HuH-7.5 (cell line): ENCODE measurements at places on chromosomes 12 and 14.
A peak's percentile ranks its signal among the peaks of the same experiment; 100 is the strongest.

- no peak for DNase-seq
These were observed 101.6 kb downstream of the PELI2 start for GRCh38 chr14:56219666-56220413.

GRCh38 chr12:89544681-89545184 is 18.9 kb upstream of the POC1B start:
- no peak for DNase-seq

DNA sequence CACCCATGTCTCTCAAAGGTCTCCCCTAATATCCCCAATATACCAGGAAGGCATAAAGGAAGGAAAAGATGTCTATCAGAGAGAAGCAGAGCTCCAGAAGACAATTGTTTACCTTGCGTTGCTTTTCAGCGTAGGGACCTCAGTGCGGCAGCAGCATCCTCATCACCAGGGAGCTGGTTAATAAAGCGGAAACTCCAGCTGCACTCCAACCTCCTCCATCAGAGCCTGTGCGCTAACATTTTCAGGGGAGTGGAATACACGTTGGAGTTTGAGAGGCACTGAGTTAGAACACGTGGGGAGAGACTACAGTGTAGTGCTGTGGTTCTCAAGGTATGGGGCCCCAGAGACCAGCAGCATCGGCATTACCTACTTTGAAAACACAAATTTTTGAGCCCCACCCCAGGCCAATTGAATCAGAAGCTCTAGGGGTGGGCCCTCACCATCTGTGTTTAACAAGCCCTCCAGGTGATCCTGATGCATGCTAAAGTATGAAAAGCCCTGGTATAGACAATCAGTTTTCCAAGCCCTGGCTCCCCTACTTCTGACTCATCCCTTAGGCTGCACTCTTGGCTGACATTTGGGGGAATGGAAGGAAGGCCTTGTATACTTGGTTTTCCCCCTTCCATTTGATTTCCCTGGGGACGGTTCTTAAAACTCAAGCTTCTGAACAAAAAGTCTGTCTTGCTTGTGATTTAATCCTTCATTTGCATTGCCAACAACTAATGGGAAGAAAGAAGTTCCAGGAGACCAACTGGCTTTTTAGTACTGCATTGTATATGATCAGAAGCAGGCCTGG is 419.0 kb upstream of the CCDC196 start:
- DNase-seq = no peak

GRCh38 chr12:41510470-41510869 is 322.4 kb downstream of the PDZRN4 start:
- DNase-seq = no peak

DNA sequence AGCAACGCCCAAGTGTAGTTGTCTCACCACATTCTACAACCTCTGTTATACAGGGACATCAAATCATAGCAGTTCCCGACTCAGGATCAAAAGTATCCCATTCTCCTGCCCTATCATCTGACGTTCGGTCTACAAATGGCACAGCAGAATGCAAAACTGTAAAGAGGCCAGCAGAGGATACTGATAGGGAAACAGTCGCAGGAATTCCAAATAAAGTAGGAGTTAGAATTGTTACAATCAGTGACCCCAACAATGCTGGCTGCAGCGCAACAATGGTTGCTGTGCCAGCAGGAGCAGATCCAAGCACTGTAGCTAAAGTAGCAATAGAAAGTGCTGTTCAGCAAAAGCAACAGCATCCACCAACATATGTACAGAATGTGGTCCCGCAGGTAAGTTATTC is 123.0 kb downstream of the ARID2 start:
- DNase-seq = no peak

DNA sequence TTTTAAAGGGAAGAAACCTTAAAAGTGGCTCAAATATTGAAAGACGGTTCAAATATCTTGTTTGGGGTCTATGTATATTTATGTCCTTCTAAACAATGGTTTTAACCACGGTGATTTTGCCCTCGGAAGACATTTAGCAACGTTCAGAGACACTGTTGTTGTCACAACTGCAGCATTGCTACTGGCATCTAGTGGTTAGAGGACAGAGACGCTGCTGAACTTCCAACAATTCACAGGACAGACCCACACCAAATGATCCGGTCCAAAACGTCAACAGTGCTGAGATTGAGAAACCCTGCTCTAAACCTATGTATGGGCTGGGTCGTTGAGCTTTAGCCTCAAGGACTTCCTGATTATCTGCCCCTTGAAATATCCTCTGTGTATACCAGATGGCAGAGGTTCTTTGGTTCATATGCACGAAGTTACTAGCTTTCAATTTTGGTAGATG is 1.7 kb downstream of the ANGEL1 start:
- DNase-seq = no peak

GRCh38 chr12:53241623-53242412 is 9.8 kb upstream of the RARG start:
- DNase-seq = no peak

DNA sequence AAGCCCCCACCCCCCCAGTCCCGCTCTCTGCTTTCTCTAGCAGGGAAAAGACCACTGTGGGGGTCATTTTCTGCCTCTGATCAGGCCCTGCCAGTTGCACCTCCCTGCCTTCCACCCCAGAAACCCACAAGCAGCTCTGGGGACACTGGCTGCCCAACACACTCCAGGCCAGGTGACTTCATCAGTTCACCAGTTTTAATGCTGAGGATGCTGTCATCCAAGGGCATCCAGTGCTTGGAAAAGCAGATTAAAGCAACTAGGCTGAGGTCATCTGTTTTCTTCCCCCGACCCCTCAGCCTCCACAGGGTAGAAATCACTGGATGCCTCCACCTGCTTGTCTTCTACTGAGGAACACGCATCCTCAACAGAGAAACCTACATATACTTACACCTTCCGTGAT is 282.4 kb downstream of the DPF3 start:
- no peak for DNase-seq

GRCh38 chr14:85811340-85811739 is 281.4 kb downstream of the FLRT2 start:
- no peak for DNase-seq

DNA sequence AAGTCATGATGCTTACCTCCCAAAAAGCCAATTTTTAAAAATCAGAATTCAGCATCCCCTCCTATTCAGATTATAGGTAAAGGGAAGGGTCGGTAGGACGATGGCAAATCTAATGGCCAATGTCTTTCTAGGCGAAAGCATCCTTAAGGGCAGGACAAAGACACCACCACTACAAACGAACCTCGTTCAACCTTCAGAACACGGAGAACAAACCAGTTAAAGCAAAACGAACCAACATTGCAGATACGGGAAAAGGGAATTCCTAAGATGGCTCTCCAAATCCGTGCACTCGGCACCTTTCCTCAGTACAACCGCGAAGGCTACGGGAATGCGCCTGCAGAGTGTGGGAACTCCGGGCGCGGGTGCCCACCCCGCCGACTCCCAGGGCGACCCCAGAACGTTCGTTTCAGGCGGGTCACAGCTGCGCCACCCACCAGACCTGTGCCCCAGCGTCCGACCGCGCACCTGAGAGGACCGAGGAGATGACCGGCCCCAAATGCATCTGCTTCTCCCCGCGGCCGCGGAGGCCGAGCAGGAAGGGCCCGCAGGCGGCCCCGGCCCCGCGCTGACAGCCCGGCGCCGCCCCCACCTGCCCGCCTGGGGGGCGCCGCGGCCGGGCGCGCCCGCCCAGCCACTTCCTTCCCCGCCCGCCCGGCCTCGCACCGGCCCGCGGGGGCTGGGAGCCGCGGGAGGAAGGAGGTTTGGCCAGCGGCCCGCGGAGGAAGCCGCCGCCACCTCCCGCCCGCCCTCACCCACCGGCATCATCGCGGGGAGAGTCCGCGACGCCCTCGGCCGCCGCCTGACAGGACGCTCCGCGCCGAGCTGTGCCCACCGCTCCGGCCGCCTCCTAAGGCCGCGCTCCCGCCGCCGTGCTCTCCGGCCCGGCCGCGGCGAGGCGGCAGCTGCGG is 578 bp downstream of the PPP1R13B start:
- DNase-seq = no peak

- no peak for DNase-seq
These were observed 1030.7 kb downstream of the AACS start for GRCh38 chr12:126095748-126096510.

- DNase-seq = no peak
These were observed 108.4 kb downstream of the GPR135 start for GRCh38 chr14:59356767-59357166.

DNA sequence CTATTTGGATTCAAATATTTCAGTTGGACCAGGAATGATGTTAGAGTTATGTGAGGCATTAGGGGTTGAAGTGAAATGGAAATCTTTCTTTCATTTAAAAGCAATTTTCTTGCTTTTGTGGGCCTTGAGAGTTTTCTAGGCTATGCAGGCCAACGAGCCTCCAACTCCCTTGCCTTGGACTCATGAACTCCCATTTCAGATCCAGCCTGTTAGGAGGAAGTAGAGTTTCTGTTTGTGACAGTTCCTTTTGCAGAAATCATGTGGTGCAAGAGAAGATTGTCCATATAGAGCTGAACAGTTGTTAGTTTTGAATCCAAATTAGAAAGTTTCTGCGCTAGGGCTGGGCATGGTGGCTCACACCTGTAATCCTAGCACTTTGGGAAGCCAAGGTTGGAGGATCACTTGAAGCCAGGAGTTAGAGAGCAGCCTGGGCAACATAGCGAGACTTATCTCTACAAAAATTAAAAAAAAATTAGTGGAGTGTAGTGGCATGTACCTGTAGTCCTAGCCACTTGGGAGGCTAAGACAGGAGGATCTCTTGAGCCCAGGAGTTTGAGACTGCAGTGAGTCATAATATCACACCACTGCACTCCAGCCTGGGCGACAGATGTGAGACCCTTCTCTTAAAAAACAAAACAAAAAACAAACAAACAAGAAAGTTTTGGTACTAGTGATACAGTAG is 47.3 kb upstream of the MED13L start:
- no peak for DNase-seq

DNA sequence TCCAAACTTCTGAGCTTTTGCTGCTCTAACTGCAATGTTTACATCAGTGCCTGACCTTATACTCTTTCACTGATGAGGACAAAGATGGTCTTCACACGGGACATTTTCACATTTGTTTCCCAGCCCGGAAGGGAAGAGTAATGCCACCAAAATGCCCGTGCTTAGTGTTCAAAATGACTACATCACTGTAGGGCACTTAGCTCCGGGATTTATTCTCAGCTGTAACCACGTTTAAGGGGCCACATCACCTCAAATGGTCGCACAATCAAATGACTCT is 2.9 kb downstream of the GSG1 start:
- DNase-seq = no peak

DNA sequence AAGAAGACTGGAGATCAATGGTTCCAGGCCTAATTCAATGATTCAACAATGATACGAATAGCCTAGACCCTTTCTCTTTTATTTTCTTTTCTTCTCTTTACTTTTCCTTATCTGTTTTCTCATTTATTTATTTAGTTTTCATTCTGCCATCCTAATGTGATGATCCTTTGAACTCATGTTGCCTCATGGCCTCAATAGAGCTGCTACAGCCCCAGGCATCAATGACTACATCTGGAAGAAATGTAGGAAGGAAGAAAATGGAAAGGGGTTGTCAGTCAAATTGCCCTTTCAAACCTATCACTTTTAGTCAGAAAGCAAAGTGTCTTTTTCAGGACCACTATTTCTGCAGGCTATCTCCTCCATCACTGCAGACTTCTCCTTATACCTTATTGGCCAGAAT is 69.9 kb downstream of the CMKLR1 start:
- DNase-seq = no peak

GRCh38 chr14:68612049-68612448 is 180.8 kb downstream of the ZFP36L1 start:
- no peak for DNase-seq

DNA sequence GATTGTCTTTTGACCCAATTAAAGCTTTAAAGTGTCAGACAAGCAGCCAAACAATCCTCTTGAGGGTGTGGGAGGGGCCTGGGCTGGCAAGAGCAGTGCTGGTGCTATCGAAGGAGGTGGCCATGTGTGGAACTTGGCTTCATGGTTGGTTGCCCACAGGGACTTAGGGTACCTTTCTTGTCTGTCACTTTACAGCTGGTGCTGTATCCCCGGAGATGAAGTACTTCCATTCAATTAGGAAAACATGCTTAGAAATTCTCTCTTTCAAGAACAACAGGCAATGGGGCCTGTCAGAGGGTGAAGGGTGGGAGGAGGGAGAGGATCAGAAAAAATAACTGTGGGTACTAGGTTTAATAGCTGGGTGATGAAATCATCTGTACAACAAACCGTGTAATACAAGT is 86.5 kb downstream of the DAAM1 start:
- no peak for DNase-seq

DNA sequence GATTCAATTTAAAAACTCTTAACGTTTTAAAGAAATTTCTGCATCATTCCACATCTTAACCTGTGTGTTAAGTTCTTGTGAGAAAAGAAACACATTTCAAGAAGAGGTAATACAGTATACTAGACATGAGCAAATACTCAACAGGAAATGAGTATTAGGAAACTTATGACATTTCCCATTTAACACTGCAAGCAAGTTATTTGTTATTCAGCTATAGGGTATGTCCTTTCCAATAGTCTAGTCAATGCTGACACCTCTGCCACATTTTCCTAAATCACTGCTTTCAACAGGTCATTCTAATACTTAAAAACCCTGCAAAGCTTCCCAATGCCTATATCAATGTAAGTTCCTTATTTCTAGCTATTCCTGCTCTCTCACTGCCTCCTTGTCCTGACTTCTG is 93.1 kb downstream of the DDHD1 start:
- DNase-seq = no peak

DNA sequence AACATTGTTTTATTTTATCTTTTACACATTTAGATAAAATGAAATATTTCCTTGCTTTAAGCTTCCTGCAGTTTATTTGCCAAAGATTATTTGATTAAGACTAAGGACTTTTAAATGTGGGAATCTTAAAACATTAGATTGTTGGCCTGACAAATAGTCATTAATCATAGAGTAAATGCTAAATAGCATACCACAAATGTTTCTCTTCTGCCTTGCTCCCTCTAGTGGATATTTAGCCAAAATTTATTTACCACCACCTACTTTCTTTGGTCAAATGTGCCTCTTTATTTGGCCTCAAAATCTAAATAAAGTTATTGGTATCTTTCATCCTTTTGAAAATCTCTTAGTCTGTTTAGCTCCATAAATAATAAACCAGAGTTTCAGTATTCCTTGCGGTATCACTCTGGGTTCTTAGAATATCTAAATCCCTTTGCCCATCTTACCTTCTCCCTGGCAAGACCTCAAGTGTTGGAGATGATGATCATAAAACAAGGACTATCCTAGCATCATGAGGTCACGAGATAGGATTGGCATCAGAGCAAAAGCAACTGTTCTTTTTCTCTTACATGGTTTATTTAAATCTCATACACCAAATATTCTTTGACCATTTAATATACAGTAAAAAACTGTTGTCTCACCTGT is 150.6 kb upstream of the AEBP2 start:
- peak; percentile 18 for DNase-seq

GRCh38 chr14:61178226-61179060 is 102.7 kb downstream of the TMEM30B start:
- DNase-seq = no peak
